ENCODE measurements at places on chromosomes 5 and 9. TPM values are rescaled to one million over a fixed set of nuclear protein-coding genes. Genes with fewer than 3 reads are reported as not detected.

Gene FAM169A
- total RNA-seq: 18.8 TPM

DNA sequence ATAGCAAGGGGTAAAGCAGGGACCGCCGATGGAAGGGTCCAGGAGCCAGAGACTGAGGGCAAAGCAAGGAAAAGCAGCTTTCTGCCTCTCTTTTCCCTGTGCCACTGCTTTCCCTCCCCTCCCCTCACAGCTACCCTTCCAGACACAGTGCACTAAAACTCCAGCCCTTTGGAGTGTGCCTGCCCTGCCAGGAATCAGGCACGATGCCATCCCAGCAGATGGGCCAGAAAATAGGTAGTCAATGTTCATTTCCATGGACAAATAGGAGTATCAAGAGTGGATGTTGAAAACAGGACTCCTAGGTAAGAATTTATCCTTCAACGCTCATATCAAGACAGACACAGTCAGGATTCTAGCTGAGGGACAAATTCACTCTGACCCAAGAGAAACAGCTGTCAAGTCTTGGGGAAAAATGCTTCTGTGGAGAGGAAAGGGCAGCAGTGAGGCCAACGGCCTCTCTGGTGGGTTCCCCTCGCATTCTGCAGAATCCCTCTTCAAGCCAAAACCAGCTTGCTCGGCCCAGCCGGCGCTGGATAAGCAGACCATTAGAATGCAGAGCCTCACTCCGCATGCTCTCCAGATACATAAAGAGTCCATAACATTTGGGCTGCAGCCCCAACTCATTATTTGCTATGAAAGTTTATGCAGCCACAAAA is 138.0 kb downstream of the CAAP1 start:
- no peak for DNase-seq

Gene DNM1
- 16.2 TPM for total RNA-seq

Gene PIP5K1B
- 0.71 TPM for total RNA-seq

DNA sequence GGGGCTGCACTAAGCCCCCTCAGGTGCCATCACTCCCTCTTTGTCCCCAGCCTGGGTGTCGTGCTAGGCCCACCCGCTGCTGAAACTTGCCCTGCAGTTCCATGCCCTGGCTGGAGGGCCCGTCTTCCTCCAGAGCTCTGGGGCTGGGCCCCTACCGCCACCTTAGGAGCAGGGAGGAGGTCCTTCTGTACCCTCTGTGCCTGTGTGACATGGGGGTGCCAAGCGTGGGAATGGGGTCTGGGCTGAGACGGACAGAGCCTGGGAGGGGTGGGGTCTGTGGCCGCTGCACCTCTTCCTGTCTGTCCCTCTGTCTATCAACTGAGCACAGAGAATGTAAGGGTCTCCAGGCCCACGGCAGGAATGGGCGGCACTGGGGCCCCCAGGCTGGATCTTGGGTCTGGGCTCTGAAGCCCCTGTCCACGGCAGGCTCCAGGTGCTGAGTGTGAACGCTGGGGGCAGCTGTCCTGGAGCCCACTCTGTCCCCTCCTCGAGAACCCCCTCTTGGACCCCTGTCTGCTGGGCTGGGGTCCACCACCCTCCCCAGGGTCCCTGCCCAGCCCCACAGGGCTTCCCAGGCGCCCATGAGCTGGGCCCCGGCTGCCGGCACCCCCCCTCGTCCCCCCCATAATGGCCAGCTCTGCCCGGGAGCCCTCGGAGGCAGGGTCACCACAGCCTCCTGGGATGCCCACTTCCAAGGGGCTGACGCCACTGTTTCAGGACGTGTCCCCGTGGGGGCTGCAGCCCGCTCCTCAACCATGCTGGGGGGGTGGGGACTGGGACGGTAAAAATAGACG is 15.8 kb upstream of the NRARP start:
- DNase-seq: no peak
